ENCODE measurements at places on chromosomes 1 and 21.

DNA sequence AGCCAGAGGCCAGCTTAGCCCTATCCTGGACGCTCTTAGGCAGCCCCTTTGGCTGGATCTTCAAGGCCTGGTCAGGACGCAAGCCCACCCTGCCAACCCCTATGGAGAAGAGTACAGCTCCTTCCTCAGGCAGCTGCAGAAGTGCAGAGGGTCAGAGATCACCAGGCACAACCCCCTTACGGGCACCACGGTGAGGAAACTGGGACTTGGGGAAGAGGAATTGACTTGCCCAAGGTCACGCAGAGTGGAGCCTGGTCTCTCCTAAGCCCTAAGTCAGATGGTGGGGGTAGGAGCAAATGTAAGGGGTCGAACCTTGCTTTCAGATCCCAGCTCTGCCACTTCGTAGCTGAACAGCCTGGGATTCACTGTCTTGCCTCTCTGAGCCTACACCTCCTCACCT is 3.7 kb downstream of the E2F2 start:
- DNase-seq = no peak

DNA sequence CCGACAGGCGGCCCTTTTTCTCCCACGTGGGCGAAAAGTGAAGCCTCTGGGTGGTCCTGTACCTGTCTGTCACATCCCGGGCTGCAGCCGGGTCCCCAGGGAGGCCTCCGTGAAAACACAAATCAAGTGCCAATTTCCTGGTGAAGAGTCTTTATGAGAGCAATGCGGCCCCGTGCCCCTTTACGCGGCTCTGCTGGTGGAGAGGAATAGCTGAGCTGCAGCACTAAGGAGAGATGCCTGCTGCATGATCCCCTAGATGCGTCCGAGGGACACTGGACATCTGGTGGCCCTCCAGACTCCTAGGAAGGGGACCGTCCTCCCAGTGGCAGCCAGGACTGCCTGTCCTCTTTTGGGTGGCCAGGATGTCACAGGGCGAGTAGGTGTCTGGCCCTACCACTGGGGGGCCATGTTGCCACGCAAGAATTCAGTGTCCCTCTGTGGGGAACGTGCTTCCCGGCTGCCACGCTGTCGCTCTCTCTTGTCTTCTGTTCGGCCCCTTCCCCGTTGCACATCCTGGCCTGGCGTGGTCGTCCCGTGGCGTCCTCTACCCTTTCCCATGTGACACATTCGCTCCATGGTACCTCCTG is 38.7 kb downstream of the COL18A1 start:
- no peak for DNase-seq

DNA sequence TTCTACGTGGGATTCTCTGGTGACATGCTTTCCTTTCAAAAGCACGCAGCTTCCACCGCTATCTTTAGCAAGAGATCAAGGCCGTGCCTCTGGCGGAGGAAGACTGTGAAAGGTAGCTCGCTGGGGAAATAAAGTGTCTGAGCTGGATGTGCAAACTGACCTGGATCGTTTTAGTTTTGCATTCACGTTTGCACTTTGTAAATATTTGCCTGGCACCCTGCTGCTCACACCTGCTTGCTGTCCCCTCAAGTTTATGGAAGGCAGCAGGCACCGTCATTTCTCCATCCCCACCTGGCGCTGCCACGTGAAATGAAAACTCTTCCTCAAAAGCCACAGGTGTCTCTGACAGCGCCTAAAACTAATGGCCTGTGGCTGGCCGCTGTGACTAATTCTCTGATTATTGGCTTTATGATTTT is 44.0 kb upstream of the TARDBP start:
- DNase-seq = no peak

GRCh38 chr21:44977616-44978340 is 37.9 kb downstream of the SLX9 start:
- no peak for DNase-seq

DNA sequence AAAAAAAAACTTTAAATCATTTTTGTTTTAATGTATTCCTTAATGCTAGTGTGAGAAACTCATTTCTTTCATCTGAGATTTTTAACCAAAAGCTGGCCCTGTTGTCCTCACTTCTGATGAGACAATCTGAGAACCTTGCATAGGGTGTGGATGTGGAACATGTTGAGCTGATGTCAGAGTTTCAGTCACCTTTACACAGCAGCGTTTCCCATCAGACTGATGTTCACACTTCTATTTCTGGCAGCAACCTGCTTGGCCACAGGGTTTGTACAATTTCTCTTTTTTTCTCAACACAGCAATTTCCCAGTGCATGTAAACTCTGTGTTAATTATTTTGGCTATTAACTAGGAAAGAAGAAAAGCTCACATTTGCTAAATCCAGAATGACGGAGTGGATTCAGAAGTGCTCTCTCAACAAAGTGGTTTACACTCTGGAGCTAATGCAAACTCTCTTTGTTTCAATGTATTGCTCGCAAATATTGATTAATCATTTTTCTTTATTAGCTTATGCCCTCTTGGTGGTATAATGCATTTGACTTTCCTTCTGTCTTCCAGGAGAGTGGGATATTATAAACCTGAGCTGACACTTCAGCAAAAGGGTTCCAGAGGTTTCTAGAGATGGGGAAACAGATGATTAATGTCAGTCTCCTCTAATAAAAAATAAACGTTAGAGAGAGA is 70.5 kb upstream of the HSPA13 start:
- DNase-seq = no peak

DNA sequence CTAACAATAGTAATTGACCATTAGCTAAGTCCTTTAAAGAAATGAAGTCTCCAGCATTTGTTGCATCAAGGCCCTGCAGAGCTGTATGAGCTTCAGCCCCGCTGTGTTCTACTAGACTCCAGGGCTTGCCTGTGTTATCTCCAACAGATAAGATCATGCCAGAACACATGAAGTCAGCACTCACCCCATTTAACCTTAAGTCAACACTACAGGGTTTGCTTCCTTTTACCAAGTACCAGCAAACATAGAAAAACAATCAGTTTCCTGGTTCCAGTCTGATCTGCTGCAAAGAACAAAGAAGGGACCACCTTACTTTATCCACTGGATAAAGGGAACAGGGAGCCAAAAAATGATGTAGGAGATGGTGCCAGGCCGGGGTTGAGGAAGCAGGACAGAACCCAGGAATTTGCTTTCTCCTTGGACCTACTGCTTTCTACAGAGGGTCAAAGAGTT is 41.3 kb upstream of the ENAH start:
- peak; percentile 89 for DNase-seq

DNA sequence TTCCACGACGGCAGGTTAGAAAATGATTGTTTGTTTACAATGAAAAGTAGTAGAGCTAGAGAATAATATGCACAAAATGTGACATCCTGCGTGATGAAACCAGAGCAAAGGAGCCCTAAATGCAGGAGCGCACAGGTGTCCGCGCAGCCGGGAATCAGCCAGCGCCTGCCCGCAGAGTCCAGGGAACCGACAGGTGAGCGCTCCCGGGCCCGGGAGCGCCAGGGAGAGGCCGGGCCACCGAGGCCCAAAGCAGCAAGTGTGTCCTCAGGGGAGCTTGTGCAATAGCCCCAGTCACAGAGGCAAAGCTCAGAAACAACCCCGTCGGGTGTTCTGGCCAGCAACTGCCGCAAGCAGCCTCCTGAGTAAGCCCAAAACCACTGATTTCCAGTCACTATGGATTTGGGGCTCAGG is 789 bp upstream of the GALE start:
- DNase-seq = no peak

All from endothelial cell of umbilical vein (primary cell).